Spleen (tissue), 13 donors: ENCODE measurements at places on chromosomes 11 and 22. TPM values are rescaled to one million over a fixed set of nuclear protein-coding genes. Genes with fewer than 3 reads are reported as not detected.

CHRNA10 gene
- total RNA-seq, result 3.1 TPM

LINC01488 gene
- not detected for total RNA-seq

DUSP8 gene
- total RNA-seq, result 1.4 TPM

DNA sequence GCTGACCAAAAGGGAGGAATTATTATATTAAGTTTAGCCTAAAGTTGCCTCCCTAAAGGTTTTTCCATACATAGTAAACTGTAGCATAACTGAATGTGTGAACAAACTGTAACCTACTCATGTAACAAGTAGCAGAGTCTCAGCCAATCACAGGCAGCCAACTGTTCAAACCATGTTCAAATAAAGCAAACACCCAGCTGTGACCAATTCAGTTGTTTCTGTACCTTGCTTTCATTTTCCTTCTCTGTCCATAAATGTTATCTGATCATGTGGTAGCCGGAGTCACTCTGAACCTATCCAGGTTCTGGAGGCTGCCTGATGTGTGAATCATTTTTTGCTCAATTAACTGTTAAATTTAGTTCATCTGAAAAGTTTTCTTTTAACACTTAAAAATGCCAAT, 373.5 kb downstream of the GUCY1A2 start:
- H3K36me3 ChIP-seq, result no peaks in the 10 kb centered on the region
- H3K4me3 ChIP-seq, result no peak overlapping the region
- DNase-seq, result no peak
- H3K4me1 ChIP-seq, result no peaks in the 10 kb centered on the region
- H3K27ac ChIP-seq, result no peak overlapping the region

- H3K4me3 ChIP-seq, result no peak overlapping the region
- no peaks in the 10 kb centered on the region for H3K4me1 ChIP-seq
- no peak overlapping the region for H3K27ac ChIP-seq
- H3K36me3 ChIP-seq, result no peaks in the 10 kb centered on the region
These were observed 25.2 kb downstream of the TSPAN32 start for GRCh38 chr11:2327032-2327431.

MB gene
- total RNA-seq, result not detected

DNA sequence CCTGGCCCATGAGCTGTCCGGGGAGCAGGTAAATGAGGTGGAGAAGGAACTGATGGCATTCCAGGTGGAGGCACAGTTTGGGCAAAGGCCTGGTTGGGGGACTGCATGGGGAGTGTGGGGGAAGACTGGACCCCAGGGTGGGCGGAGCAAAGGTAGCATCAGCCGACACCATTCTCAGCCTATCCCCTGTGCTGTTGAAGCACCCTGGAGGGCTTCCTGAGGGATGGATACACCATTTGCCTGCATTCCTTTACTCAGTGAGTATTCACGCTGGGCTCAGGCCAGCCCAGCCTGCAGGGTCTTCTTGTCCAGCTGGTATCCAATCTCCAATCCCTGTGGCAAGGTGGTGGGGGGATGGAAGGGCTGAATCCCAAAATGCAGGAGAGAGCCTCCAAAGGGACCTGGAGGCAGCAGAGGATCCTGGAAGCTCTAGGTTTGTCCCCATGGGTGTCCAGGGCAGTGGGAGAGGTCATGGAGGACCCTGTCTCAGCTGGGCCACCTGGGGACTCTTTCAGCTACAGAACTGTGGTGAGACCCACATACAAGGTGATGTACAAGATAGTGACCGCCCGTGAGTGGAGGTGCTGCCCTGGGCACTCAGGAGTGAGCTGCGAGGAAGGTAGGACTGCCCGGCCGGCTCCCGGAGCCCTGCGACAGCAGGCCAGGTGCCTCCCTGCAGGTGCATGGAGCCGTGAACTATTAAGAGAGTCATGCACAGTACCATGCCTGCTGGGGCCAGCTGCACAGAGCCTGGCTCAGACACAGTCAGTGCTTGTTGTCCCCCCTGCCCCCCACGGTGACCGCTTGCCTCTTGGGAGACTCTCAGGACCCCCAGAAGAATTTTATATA, 9.5 kb downstream of the EMID1 start:
- peak; percentile 66 for DNase-seq
- no peaks in the 10 kb centered on the region for H3K27me3 ChIP-seq
- peaks cover 19% of the 10 kb centered on the region for H3K36me3 ChIP-seq
- H3K4me3 ChIP-seq, result no peak overlapping the region
- H3K4me1 ChIP-seq, result peaks cover 54% of the 10 kb centered on the region

GRCh38 chr22:36467946-36468345, 13.5 kb downstream of the TXN2 start:
- H3K27ac ChIP-seq, result peak overlapping the region; percentile 95
- H3K36me3 ChIP-seq, result peaks cover 56% of the 10 kb centered on the region
- no peak overlapping the region for H3K4me3 ChIP-seq
- no peak for DNase-seq
- H3K27me3 ChIP-seq, result no peaks in the 10 kb centered on the region

BATF2 gene
- total RNA-seq, result 22.9 TPM

GPHA2 gene
- total RNA-seq, result not detected

DNA sequence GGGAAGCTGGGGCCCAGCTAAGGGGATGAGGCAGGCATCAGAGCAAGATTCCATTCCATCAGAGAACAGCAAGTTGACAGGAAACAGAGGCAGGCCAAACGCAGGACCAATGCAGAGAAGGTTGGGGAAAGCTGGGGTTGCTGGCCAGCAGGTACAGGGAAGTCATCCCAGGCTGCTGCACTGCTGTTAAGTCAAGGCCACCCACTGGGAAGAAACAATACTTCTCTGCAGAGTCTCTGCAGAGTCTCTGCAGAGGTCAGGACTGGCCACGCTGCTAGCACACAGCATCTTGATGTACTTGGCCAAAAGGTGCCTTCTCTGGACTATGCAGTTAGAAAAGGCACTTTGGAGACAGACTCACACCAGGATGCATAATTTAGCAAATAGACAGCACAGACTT, 68.5 kb upstream of the CSNK2A3 start:
- H3K27me3 ChIP-seq, result peaks cover 8% of the 10 kb centered on the region
- H3K4me3 ChIP-seq, result no peak overlapping the region
- H3K4me1 ChIP-seq, result peaks cover 18% of the 10 kb centered on the region
- H3K27ac ChIP-seq, result no peak overlapping the region

GRCh38 chr11:126344141-126345080, 11.1 kb upstream of the ST3GAL4 start:
- H3K4me3 ChIP-seq, result no peak overlapping the region
- DNase-seq, result peak; percentile 54
- H3K27ac ChIP-seq, result peak overlapping the region; percentile 92

- no peaks in the 10 kb centered on the region for H3K27me3 ChIP-seq
- no peak overlapping the region for H3K4me3 ChIP-seq
- H3K27ac ChIP-seq, result no peak overlapping the region
- peak; percentile 75 for DNase-seq
- peaks cover 18% of the 10 kb centered on the region for H3K4me1 ChIP-seq
These were observed 18.9 kb downstream of the CXCR5 start for GRCh38 chr11:118902336-118903203.

KIF18A gene
- 2.5 TPM for total RNA-seq

DNA sequence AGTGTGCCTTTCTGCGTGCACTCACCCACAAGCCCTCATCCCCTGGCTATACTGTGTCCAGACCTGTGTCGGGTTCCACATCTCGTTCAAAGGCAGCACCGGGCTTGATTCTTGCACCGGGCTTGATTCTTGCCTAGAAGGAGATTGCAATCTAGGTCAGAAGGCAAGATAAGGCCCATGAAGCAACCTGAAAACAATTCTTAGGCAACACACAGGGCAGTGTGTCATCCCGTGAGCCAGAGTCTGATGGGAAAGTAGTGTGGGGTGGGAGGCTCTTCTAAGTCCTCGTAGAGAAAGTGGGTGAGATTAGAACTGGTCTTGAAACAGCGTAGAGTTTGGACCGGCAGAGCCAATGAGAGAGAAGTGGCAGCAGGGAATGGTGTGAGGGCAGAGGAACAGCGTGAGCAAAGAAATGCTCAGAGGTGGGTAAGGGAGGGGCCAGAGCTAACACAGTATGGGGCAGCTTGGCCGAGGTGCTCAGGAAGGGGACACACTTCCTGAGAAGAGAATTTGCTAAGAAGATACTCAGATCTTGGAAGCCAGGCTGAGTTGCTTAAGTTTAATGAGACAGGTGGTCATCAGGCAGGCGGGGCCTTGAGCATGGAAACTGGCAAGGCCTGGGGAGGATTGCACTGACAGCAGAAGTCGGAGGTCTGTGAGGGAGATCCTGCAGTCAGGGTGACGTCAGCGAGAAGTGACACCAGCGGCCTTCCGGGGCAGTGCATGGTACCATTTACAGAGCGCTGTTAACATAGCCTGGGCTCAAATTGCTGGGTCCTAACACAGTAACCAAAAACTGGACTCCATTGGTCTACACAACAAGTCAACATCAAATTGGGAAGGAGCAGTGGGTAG, 40.7 kb upstream of the DKK3 start:
- H3K4me1 ChIP-seq, result peaks cover 17% of the 10 kb centered on the region
- no peaks in the 10 kb centered on the region for H3K36me3 ChIP-seq
- no peak for DNase-seq
- H3K27ac ChIP-seq, result no peak overlapping the region
- H3K4me3 ChIP-seq, result no peak overlapping the region
